ENCODE measurements at places on chromosomes 12 and 14.

DNA sequence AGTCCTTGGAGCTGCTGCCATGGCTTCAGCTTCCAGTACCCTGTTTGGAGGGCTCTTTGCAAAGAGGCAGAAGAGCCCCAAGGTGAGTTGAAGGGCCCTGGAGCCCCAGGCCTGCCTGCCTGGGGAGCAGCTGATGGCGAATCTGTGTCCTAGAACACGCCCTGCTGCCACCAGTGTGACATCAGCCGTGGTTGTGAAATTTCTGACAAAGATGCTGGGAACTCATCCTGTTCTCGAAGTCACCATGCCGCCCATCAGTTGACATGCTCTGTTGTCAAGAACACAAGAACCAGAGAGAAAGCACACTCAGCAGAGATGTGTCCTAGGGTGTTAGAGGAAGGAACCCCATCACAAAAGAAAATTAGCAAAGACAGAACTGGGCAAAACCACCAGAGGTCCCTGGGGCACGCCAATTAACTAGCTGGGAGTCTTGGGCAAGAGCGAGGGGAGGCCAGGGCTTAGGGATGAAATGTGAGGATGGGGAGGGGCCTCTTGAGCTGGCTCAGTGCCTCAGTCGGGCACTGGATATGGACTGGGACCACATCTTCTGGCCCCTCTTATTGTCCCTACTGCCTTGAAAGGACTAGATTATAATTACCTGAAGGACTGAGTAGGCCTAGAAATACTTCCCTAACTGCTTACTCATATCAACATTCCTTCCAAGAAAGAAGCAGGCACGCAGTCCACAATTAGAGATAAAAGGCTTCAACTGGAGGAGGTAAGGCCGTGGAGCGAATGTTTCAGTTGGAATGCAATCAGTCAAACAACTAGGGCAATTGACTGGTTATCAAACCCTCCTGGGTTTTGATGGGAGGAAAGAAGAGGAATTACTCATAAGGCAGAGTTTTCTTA, 163.1 kb downstream of the CACNA1C start:
- no peak for DNase-seq

GRCh38 chr12:15701206-15701605, 88.0 kb downstream of the EPS8 start:
- DNase-seq = no peak

- peak; percentile 80 for DNase-seq
Observed at GRCh38 chr12:130818635-130819576, 20.1 kb downstream of the STX2 start.

DNA sequence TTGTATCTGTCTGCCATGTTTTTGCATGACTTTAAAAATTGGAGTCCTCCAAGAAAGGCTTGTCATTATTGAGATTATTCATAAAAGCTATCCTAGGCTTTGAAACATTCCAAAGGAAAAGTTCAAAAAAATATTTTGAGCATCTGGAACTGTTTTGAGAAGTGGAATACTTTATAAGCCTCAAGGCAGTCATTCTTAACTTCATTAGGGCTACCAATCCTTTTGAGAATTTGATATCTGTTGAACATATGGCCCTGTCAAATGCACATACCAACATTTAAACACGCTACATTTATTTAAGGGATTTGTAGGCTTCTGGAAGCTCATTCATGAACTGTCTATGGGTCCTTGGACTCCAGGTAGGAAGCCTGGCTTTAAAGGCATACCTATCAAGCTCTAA, 77.0 kb downstream of the TMEM117 start:
- DNase-seq = no peak

DNA sequence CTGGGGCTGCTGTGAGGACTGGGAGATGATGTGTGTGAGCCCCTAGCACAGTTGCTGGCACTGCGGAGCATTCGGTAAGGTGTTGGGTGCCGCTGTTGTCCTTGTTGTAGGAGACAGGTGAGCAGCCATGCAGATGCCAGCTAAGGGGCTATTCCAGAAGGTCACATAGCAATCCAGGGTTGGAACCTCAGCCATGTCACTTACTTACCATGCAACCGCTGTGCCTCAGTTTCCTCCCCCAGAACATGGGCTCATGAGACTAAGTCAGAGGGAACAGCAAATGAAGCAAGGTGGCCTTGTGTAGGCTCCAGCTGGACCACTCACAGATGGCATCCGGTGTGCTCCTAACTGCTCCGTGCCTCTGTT, 13.2 kb downstream of the DTX1 start:
- no peak for DNase-seq

GRCh38 chr12:13049816-13050215, 5.6 kb downstream of the FAM234B start:
- DNase-seq = no peak

GRCh38 chr14:71658261-71658860, 273.9 kb upstream of the RGS6 start:
- no peak for DNase-seq

- DNase-seq = peak; percentile 55
Observed at GRCh38 chr14:98931911-98932310, 340.1 kb downstream of the BCL11B start.

DNA sequence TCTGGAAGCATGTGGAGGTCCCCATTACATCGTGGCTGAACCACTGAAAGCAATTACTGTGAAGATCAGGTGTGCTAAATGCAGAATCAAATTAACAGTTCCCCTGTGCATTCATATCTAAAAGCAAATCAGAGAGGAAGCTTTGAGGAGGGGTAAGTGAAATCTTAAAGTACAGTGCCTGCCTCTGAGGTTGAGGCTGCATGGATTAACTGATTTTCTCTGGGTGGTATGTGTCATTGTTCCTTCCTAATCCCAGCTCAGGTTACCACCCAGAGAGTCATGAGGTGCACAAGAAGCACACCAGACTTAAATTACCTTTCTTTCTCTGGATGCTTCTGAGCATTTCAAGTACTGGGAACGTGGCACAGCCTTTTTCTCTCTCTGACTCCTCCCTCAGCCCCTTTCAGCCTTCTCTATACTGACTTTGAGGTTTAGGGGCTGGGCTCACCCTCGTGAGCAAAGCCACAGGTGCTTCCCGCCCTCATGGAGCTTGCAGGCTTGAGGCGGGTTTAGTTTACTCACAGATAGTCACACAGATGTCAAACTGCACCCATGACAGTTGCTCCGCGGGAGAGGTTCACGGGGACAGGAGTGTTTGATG, 237.6 kb upstream of the CRY1 start:
- DNase-seq = no peak

DNA sequence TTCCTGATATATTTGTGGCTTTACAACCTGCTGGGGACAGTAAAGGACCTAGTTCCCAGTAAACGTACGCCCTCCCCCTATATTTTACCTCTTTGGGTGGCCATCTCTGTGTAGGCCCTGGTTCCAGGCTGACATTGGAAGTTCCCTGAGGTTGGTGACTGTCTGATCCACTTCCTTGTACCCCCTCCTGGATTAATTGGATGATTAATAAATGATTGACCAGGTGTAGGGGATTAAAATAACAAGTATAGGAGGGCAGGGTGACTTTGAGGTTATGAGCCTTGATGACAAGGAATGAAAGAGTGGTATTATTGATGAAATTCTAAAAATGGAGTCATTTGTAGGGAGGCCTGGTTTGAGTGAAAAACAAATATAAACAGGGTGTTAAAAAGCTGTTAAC, 9.6 kb downstream of the SUSD6 start:
- DNase-seq = no peak

GRCh38 chr12:5562581-5562980, 130.7 kb downstream of the NTF3 start:
- DNase-seq = no peak

GRCh38 chr14:35122696-35123387, 490 bp downstream of the PRORP start:
- DNase-seq = no peak

- no peak for DNase-seq
Observed at GRCh38 chr14:68366656-68367055, 426.2 kb downstream of the ZFP36L1 start.

- no peak for DNase-seq
Observed at GRCh38 chr12:38515912-38516311, 199.3 kb downstream of the ALG10B start.

- DNase-seq = no peak
Observed at GRCh38 chr14:72652179-72652578, 241.7 kb downstream of the DPF3 start.

- DNase-seq = peak; percentile 66
Observed at GRCh38 chr12:110280392-110280778, 662 bp upstream of the ATP2A2 start.

GRCh38 chr12:43882578-43883178, 46.8 kb downstream of the TMEM117 start:
- DNase-seq = no peak

DNA sequence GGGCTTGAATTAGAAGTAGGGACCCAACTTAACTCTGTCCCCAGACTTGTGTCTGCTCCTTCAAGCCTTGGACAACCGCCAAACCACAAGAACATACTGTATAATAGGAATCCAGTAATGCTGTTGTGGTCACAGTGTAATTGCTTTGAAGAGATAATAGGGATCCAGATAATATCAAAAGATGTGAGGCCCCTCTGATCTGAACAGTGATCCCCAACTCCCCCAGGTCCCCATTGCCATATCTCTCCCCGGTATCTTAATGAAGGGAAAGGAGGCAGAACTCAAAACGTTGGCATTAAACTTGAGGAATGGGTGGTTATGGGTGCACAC, 8.5 kb upstream of the PLEKHH1 start:
- no peak for DNase-seq

- no peak for DNase-seq
Observed at GRCh38 chr14:49310298-49310697, 275.9 kb downstream of the RPS29 start.

DNA sequence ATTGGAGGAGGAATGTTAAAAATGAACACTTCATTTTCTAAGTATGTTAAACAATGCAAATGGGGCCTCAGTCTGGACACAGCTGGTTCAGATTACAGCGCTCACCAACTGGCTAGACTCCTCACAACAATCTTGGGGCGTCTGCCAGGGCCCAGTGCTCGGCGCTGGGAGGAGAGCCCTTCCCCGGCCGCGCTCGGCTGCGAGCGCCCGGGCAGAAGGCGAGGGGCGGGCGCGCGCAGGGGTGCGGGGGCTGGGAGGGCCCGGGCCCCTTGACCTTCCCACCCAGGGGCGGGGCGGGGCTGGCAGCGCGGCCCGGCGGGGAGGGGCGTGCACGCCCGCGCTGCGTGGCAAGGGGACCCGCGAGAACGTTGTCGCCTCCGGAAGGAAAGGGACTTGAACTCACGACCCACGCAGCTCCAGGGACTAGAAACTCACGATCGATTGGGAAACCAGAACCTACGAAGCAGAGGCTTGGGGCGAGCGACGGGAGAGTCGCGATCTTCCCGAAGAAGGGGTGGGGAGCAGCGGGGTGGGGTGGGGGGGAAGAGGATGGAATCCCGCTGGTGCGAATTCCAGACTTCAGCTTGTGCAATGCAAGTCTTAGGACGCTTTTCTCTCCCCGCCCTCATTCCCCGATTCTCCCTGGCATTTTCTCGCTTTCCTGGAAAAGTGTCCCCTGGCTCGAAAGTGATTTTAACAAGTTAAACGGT, at the start of gene FBLN5:
Gene FBLN5 (minus strand): TSS at position 220 of the 710 bp plus-strand sequence. CDS start 465 bp downstream, outside the sequence.
- peak; percentile 55 for DNase-seq

GRCh38 chr12:39619660-39620433, at the start of gene ABCD2:
ABCD2 (minus strand) TSS chr12:39619803; CDS start chr12:39619615, 188 bp downstream.
- peak; percentile 56 for DNase-seq

- no peak for DNase-seq
Observed at GRCh38 chr12:124956571-124956970, 32.4 kb downstream of the DHX37 start.
